ENCODE measurements at places on chromosomes 13 and 19.

DNA sequence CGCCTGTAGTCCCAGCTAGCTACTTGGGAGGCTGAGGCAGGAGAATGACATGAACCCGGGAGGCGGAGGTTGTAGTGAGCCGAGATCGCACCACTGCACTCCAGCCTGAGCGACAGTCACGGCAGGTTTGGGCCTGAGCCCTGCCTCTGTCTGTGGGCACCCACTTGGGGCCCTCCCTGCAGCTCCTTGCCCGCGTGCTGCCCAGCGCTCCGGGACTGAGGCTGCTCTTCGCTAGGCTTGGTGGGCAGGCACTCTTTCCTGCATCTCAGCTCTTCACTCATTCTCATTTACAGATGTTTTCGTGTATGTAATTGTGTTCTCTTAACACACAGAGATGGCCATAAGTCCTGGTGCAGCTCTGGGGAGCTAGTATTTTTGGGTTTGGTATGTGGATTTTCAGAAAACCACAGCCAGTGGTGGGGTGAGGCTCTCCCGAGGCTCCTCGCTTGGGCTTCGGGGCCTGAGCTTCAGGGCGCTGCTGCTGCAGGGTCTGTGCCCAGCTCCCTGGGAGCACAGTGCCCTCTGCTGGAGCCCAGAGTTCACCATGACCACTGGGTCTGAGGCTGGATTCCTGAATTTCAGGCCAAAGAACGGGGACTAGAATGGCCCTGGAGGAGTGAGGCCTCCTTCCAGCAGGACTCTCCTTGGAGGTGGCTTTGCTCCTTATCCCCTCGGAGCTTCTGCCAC is 15.2 kb downstream of the UPF1 start:
- DNase-seq, result no peak

GRCh38 chr13:98650396-98651107 is 73.6 kb upstream of the STK24 start:
- DNase-seq, result no peak

DNA sequence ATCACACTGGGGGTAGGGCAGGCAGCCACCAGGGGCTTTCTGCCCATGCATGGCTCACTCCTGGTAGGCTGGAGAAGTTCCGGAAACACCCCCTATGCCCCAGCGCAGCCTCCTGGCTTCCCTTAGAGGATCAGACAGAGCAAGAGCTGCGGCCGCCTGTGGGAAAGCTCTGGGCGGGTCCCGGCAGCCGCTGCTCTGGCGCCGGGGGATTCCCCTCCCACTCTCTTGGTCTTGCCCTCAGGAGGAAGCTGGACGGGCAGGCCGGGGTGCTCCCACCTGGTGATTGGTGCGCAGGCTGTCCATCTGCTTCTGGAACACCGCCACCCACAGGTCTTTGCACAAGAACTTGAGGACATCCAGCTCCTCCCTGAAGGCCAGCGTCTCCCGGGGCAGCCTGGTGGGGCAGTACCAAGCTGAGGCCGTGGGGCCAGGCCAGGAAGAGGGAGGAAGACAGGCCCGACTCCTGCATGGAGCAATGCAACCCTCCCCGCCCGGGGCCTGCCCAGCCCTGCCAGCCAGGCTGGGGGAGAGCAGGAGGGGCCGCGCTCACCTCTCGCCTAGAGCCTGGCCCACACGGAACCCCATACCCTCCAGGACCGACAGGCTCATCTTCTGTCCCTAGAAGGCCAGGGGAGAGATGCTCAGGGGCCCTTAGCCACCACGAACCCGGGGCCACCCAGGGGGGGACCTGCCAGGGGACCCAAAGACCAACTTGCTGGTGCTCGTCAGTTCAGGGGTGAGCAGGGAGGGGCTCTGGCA is 4.0 kb upstream of the NKPD1 start:
- DNase-seq, result peak; percentile 80

GRCh38 chr13:73583331-73583730 is 524.5 kb downstream of the KLF5 start:
- no peak for DNase-seq

GRCh38 chr19:39768334-39768733 is 10.3 kb upstream of the LEUTX start:
- DNase-seq, result no peak

- no peak for DNase-seq
Observed at GRCh38 chr13:111436446-111436845, 116.0 kb downstream of the TEX29 start.

DNA sequence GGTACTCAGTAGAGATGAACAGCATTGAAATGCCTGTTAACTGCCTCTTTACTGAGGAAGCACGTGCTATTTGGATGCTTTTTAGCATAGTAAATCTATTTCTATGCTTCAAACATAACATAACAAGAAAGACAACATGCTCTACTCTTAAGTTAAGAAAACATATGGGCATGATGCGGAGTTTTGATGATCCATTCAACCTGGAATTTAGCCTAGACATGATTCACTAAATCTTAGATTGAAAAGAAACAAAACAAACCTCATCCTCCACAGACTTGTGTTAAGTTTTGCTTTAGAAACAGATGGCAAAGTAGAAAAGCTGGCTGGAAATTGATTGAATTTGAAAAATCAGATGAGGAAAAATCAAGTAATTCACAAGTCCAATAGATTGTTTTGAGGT is 593.8 kb downstream of the OLFM4 start:
- DNase-seq, result no peak

DNA sequence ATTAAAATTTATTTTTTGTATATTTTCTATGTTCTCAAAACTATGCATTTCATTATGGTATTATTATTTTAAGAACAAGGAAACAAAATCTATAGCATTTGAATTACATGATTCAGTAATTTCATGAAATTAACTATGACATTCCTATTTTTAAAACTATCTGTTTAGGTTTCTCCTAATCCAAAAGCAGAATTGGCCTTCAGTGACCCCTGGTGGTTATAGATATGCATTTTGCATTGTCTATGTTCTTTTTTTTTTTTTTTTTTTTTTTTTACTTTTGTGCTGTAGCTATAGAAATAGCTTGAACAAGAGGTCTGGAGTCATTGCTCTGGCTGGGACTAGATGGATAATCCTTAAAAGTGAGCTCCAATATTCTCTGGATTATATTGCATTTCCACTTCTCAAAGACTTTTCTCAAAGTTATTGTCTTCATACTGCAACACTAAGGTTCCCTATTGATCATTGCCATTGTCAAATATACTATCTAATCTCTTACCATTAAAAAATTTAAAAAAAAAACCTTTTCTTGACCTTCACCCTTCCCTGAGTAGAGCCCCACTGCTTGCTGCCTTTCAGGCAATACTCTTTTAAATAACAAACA is 15.9 kb upstream of the DNAJC3 start:
- DNase-seq, result no peak

GRCh38 chr13:66225072-66225471 is 1005.1 kb downstream of the PCDH9 start:
- no peak for DNase-seq

GRCh38 chr19:39158646-39159260 is 33.2 kb downstream of the PAK4 start:
- DNase-seq, result no peak

DNA sequence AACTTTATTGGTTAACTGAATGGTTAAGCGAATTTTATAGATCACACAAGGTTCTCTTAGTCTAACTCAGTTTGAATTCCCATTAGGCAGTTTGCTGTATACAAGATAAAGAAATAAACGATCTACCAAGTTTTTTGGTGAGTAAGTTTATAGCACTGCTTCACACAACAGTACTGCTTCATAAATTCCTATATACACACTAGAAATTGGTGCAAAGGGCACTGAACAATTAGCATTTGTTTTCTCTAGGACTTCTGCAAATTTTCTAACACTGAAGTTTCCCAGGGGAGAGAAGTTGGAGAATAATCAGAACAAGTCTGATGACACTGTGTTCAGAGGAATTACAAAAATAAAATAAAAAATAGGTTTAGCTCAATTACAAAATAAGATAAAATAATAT is 1138.8 kb upstream of the PCDH9 start:
- no peak for DNase-seq

DNA sequence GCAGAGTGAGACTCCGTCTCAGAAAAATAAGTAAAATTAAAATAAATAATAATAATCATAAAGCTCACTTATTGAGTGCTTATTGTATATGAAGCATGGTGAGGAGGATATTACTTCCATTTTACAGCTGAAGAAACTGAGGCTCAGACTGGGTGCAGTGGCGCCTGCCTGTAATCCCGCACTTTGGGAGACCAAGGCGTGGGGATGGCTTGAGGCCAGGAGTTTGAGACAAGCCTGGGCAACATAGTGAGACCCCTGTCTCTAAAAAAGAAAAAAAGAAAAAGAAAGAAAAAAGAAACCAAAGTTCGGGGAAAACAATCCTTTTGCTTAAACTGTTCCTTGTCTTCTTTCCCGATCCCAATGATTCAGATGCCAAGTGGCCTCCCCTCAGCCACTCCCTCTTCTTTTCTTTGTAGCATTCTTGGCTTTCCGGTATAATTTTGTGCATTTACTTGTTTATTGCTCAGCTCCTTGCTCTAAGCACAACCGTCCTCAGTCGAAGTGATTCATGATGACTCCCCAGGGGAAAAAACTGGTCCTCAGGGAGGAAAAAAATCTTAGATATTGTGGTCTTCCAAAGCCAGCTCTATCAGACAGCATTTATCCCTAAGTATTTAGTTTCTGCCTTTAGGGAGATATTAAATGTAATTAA is 965 bp upstream of the EIF3G start:
- DNase-seq, result no peak

- DNase-seq, result no peak
Observed at GRCh38 chr13:51628059-51628852, 44.0 kb downstream of the WDFY2 start.

- DNase-seq, result peak; percentile 74
Observed at GRCh38 chr19:46303691-46304397, 7.0 kb downstream of the HIF3A start.

DNA sequence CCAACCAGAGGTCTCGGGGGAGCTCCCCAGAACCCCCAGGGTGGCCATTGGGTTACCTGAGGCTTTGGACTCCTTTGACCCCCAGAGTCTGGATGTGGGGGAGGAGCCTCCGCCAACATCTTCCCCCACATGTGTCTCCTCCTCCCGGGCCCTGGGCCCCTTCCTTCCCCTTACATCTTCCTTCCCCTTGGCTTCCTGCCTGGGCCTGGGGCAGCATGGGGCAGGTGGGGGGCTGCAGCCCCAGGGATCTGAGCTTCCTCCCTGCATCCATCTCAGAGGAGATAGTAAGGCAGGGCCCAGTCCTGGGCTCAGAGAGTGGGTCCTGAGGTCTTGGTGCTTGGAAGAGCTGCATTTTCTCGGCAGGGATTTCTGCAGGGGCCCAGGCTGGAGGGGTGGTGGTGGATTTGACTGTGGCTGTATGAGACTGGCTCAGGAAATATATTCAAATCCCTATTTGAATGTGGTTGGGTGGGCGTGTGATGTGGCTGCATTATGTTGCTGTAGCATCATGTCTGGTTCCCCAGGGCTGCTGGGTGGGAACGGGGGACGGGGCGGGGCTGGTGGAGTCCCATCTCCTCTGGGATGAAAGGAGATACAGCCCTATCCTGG is 919 bp downstream of the VAV1 start:
- no peak for DNase-seq

DNA sequence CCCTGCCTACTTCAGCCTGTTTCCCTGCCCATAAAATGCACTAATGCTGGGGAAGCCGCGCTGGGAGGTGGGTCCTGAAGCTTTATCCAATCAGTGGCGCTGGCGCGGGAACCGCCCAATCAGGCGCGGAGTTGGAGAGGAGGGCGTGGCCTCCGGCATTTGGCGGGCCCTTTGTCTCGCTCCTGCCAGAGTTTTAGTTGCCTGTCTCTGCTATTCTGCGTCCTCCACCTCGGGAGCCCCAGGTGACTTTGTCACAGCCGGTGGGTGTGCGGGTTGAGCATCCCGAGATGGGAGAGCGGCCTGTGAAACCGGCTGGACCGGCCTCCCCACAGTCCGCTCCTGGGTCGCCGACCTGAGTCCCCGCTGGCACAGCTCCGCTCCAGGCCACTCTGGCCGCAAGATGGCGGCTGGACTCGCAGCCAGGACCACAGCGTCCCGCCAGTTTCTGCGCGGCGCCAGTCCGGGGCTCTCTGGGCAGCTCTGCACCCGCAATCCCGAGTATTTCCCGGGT is 30.7 kb upstream of the ZNF429 start:
- peak; percentile 87 for DNase-seq

DNA sequence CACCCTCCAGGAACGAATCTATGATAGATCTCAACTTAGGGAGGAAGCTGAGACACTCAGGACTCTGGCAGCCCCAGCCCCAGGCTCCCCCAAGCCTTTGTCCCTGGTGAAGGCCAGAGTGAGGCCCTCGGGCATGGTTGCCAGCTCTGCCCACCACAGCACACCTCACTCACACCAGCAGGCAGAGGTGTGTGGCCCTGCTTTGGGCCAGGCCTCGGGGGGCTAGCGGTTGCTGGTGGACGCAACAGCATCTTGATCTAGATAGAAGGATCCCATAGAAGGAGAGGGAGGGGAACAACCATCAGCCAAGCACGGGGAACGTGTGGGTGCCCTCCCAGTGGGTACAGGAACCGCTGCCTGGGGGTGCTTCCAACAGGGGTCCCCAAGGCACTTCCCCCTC is 36.7 kb downstream of the DNMT1 start:
- no peak for DNase-seq

DNA sequence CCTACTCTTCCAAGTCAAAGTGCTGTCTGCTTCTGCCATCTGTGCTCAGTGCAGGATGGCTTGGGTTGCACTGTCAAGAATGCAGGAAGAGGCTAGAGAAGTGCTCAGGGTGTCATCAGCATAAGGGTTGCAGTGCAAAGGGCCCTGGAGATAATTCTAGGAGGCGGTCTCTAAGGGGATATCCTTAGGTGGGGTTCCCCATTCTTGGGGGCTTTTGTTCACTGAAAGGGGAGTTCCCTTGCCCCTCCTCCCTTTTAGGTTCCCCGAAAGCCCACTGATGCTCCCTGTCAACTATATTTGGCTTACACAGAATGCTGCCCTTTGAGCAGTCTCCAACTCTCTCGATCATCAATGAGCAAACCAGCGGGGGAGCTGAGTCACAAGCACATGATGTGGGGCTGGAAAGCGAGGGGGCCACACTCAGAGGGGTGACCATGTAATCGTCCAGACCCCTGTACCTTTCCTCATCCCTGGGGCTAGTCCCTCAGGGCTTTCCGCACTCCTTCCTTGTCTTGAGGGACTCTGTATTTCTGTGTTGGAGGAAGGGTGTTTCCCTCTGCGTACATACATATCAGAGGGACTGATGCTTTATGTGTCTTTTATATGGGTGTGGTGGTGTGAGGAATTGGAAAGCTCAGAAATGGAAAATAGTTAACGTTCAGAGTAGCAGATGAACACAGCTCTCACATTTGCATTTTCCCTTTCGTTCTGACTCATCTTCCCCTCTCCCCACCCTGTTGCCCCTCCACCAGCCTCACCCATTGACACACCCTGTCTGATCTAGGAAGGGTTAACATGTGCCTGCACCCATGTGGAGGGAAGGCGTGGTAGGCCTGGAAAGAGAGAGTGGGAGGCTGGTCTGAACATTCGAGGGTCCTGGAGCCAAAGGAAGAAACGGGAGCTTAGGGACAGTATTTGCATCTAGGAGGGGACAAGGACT is 6.7 kb downstream of the ZBTB32 start:
- DNase-seq, result no peak

All from breast epithelium (tissue), 4 donors.